Left lobe of liver (tissue), 2 donors: ENCODE measurements at places on chromosomes 2 and 18.

DNA sequence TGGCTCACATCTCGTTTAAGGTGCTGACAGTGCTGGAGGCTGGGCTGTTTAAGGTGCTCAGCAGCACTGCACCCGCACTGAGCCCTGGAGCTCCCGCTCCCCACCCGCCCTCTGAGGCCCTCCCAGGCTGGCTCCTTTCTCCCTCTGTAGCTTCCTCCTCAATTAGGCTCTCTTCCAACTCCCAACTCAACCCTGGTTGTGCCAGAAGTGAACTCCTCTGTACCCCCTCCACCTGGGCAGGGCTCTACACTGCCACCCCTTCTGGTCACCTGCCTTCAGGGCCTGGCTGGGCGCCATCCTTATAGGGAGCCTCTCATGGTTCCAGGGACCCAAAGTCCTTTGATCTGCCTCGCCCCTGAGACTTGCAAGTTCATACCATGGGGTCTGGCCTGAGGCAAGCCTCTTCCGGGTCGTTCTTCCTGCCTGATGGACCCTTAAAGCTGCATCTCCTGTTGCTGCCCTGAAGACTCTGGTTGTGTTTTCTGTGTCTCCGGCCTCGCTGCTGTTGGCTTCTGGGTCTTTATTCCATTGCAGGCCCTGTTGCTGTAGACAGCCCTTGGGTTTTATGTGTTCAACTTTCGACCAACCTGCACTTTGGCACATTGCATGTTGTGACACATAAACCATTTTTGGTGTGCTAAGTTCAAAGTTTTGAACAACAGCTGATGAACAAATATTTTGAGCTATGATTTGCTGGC is 199.6 kb downstream of the LDLRAD4 start:
- peak; percentile 84 for DNase-seq

GRCh38 chr2:72204786-72205503 is 57.3 kb upstream of the CYP26B1 start:
- DNase-seq, result no peak

DNA sequence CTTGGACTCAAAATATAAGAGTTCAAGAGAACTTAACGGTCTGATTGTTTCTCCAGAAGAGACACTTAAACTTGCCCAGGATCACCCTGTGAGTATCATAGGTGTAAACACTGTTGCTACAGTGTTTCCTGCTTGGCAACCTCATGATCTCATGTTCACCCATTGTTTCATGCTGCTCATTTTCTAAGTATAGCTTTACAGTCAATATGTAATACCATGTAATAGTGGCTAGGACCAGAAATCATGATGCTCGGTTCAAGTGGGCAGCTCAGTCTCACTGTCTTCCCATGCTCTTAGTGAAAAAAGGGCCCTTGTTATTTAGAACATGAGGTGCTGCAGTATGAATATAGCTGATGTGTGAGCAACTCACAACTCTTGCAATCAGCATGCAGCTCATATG is 157.5 kb downstream of the CERS6 start:
- no peak for DNase-seq

DNA sequence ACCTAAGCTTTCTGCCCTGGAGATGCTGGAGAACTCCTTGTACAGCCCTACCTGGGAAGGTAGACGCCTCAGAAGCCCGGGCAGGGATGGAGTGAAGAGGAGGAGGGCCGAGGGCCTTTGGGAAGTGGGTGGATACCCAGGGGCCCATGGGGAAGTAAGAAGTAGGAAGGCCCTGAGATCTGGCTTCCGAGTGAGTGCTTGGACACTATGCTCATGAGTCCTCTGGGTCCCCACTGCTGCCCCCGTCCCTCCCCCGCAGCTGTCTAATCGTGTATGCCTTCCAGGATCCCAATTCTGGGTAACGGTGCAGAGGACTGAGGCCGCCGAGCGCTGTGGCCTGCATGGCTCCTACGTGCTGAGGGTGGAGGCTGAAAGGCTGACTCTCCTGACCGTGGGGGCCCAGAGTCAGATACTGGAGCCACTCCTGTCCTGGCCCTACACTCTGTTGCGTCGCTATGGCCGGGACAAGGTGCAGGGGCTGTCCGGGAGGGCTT is 1.1 kb downstream of the DOK1 start:
- no peak for DNase-seq

- DNase-seq, result no peak
These were observed 896 bp upstream of the ASXL3 start for GRCh38 chr18:33576999-33577646.

- no peak for DNase-seq
These were observed 31.0 kb upstream of the GALNT3 start for GRCh38 chr2:165825041-165825440.

DNA sequence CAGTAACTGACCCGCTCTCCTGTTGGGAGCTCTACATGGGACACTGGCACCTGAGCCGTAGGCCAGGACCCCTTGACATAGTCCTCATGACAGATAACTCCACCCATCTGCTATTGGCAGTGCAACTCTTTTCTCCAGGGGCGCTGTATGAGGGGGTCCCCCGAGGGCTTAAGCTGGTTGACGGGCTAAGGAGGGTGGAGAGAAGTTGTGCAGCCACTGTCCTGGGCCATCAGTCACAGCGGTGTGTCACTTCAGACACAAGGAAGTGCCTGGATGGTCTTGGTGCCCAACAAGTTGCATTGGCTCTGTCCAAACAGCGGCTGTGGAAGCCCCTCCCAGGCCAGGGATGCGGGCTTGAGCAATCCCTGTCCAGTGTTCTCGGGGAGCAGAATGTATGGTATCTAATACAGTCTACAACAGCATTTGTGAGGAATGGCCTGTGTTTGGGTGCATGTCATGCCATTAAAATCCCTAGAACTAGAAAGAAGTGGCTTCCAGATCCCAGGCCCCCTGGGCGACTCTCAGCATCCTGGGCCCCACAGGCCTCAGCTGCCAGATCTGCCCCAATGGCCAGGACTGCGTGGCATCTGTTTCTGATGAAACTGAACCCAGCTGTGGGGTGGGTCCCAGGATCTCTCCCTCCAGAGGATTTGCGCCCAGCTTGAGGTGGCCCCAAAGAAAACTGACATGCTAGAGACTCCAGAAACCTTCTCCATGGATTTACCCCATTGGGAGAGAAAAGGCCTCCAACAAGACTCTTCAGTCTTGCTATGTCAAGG is 23.3 kb downstream of the TTC32 start:
- peak; percentile 38 for DNase-seq

DNA sequence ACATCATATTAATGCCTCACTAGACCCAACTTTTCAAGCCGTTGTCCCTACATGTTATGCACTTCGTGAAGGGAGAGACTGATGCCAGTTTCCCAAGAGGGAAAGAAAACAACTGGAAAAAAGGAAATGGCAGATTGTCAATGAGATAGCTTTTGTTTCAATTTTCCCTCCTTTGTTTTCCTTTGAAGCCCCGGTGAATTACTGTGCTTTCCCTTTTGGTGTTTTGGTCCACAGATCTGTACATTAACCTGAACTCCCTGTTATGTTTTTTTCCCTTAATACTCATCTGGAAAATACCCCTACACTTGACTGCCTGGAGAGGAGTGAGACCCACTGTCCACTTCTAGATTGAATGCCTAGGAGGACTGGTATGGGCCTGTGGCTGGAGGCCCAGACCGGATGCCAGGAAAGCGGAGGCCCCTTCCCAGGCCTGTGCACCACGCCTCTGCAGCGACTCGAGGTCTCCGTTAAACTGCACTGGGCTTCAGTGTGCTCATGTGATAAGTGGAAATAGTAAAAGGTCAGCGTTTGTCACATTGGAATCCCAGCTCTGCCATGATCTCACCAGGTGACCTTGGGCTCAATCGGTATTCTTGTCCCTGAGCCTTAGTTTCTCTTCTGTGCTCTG is 106.4 kb downstream of the GATA6 start:
- DNase-seq, result no peak

DNA sequence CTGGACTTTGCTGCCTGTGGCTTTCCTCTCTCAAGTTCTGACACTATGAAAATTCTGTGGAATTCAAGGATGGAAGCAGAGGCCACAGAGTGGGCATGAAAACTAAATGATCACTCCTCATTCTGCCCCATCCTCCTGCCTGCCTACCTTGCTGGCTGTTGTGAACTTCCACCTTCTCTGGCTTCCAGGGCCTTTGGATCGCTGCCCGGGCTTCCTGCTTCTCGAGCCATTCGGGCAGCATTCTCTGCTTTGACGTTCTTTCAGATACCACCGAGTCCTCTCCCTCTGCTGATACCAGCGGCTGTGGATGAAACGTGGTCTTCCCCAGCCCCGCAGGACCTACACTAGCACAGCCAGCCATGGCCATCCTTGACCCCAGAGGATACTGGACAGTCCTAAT is 327.7 kb upstream of the SLC14A2 start:
- peak; percentile 82 for DNase-seq

DNA sequence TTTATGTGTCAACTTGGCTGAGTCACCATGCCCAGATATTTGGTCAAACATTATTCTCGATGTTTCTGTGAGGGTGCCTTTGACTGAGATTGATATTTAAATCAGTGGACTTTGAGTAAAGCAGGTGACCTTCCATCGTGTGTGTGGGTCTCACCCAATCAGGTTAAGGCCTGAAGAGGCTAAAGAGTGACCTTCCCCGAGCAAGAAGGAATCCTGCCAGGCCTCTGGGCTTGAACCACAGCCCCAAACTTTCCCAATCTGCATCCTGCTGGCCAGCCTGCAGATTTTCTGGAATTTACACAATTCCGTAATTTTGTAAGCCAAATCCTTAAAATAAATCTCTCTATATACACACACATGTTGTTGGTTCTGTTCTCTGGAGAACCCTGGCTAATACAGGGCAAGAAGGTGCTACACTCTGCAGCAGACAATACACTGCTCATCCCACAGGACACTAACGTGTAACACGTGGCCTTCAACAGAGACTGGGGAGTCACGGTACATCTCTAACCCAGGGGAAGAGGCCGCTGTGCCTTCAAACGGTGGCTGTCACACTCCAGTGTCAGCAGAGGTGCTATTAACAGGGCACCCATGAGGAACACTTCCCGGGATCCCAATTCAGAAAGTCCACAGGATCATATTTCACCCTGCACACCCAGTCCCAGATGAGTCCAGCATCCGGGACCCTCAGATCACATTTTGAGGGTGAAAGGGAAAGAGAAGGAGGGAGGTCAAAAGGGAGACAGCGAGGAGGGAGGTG is 113.1 kb upstream of the ID2 start:
- peak; percentile 48 for DNase-seq

- DNase-seq, result no peak
These were observed 30.4 kb downstream of the TOGARAM2 start for GRCh38 chr2:29011418-29012060.

GRCh38 chr2:78024996-78025395 is 502.8 kb upstream of the LRRTM4 start:
- no peak for DNase-seq

DNA sequence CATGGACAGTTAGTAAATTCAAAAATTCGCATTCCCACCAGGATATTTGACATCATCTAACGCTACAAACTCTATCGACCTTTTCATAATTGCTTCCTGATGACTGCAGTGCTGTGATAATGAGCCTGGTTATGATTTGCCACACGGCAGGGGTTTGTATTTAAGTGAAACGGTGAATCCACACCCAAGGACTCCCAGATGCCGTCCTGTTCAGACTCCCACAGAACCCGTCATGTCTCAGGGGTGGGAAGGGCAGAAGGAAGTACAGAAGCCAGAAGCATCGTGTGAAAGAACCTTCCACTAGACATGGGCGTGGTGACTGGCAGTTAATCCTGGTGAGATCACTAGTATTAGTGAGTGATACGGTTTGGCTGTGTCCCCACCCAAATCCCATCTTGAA is 91.2 kb upstream of the TMEM18 start:
- no peak for DNase-seq

GRCh38 chr2:137115795-137116089 is 350.4 kb downstream of the THSD7B start:
- DNase-seq, result no peak

GRCh38 chr2:48865704-48866103 is 110.2 kb upstream of the LHCGR start:
- DNase-seq, result no peak

DNA sequence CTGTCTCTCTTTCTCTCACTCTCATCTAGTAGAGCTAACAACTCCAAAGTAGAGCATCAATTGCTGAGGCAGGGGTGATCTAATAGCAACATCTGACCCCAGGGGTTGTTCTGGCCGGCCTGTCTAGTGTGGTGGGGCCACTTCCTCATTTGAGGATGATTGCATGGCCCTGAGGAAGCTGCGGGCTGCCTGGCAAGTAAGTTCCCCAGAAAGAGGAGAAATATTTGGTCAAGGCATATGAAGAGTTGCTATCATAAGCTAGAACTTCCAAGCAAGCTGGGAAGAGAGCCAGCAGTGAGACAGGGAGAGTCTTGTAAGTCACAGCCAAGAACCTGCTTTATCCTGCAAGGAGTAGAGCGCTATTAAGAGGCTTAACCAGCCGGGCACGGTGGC is 50.8 kb upstream of the TMEM87B start:
- DNase-seq, result peak; percentile 52

GRCh38 chr2:102792568-102793208 is 30.9 kb downstream of the TMEM182 start:
- no peak for DNase-seq

DNA sequence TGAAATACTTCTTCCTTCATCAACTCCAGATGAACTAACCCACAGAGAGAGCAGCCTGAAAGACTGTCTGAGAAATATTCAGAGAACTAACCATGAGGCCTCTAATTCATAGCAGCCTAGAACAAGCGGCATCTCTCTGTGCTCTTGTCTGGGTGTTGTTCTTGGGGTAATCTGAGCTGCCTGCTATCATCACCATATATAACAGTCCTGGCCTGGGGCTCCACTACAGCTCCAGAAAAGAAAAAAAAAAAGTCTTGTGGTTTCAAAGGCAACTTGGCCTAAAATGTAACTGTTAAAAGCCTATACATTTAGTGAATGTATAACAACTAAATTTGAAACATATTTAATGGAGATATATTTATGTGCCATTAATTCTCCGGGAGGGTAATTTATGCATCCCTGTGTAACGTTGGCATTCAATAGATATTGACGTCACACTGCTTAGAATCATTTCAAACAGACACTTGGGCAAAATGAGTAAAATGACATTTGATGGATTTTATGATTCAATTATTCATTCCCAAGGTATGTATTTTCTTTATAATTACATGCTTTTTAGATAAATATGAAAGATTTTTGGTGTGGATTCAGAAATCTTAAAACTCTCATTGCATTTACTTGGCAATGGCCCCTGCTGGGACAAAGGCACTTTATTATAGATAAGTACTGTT is 294.3 kb downstream of the HRH4 start:
- DNase-seq, result no peak

DNA sequence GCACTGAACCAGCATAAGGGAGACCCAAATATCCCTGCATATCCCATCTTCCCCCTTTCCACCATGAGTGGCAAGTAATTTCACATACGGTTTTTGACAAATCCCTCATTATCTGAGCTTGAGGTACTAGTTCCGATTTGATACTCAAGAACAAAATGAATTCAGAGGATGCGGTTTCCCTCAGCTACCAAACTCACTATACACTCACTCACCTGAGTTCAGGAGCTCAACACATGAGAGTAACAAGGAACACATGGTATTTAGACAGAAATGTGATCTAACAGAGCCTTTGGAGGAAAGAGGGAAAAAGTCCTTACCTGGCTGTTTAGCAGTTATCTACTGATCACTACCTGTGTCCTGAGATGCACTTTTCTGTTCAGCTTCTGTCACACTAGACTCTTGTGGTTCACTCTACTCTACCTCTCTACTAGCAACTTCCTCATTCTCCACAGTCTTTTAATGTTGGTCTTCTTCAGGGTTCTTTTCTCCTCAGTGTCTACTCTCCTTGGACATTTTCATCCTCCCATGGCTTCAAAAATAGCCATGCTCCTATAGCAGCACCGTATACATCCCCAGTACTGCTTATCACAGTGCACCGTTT is 25.1 kb downstream of the ASXL2 start:
- DNase-seq, result no peak

GRCh38 chr2:27039426-27039825 is 6.7 kb downstream of the TMEM214 start:
- no peak for DNase-seq
